ENCODE measurements at places on chromosomes 1 and 21.

- no peak for DNase-seq
These were observed 37.2 kb downstream of the CAMSAP2 start for GRCh38 chr1:200775850-200776249.

GRCh38 chr1:60031146-60031545, 42.4 kb downstream of the C1orf87 start:
- DNase-seq = no peak

DNA sequence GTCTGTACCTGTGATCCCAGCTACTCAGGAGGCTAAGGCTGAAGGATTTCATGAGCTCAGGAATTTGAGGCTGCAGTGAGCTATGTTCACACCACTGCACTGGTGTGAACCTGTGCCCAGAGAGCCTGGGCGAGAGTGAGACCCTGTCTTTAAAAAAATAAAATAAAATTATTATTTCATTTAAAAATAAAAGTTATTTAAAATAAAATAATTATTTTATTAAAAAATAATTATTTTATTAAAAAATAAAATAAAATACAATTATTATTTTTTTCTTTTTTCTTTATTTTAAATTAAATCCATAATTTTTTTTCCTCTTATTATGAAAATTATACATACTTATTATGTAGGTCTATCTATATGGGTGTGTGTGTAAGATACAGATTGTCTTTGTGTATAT, 53.6 kb downstream of the LHX9 start:
- DNase-seq = no peak

- DNase-seq = no peak
These were observed 52.1 kb downstream of the KCNAB2 start for GRCh38 chr1:6097824-6098223.

- DNase-seq = no peak
These were observed 504.6 kb upstream of the NR5A2 start for GRCh38 chr1:199522936-199523335.

- DNase-seq = no peak
These were observed 139.3 kb upstream of the IPO9 start for GRCh38 chr1:201689647-201690046.

Measured in mesenteric fat pad (tissue), 1 donor.